ENCODE measurements at places on chromosomes 12 and 14.

DNA sequence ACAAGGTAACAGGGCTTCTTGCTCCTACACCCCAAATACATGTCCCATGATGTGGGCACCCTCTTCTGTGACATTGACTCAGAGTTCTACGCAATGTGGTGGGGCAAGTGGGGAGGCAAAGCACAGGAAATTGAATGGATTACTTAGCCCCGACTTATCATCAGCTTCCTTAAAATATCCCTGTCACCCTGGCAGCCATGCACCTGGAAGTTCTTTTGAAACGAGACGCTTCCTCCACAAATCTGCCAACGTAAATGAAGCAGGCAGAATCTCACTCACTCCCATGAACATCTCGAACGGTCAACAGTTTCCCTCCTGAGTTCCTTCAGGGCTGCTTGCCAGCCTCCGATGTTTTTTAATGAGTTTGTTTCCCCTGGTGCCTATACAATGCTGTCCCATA, 33.5 kb downstream of the RNFT2 start:
- DNase-seq, result no peak

GRCh38 chr14:58296726-58297125, 1.6 kb upstream of the ARID4A start:
- DNase-seq, result no peak

- DNase-seq, result no peak
These were observed 4.9 kb downstream of the PTGDR start for GRCh38 chr14:52272375-52272774.

DNA sequence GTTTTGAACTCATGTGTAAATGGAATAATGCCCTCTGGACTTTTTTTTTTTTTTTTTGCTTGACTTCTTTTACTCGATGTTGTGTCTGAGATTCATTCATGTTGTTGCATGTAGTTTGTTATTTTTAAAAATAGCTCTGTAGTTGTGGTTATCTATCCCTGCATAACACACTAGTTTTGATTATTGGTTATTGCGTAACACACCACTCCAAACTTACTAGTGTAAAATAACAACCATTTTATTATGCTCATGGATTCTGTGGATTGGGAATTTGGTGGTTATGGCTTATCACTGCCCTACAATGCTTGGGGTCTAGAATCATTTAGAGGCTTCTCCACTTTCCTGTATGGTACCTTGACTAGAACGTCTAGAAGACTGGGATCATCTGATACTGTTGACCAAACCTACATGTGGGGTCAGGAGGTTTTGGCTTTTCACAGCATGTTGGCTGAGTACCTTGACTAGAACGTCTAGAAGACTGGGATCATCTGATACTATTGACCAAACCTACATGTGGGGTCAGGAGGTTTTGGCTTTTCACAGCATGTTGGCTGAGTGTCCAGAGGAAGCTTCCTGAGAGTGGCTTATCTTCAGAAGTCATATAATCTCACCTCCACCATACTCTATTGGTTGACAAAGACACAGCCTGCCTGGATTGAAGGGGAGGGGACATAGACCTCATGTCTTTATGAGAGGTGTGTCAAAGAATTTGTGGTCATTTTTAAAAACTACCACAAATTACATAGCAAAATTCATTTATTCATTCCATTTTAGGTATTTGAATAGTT, 11.6 kb downstream of the VRK1 start:
- no peak for DNase-seq

- DNase-seq, result no peak
These were observed 2.5 kb downstream of the AQP5 start for GRCh38 chr12:49963976-49964815.

GRCh38 chr14:34347683-34348082, 114.4 kb downstream of the SPTSSA start:
- no peak for DNase-seq

- no peak for DNase-seq
These were observed 85.5 kb downstream of the SSPN start for GRCh38 chr12:26280869-26281268.

- no peak for DNase-seq
These were observed 162.7 kb downstream of the GRIP1 start for GRCh38 chr12:66516133-66516532.

DNA sequence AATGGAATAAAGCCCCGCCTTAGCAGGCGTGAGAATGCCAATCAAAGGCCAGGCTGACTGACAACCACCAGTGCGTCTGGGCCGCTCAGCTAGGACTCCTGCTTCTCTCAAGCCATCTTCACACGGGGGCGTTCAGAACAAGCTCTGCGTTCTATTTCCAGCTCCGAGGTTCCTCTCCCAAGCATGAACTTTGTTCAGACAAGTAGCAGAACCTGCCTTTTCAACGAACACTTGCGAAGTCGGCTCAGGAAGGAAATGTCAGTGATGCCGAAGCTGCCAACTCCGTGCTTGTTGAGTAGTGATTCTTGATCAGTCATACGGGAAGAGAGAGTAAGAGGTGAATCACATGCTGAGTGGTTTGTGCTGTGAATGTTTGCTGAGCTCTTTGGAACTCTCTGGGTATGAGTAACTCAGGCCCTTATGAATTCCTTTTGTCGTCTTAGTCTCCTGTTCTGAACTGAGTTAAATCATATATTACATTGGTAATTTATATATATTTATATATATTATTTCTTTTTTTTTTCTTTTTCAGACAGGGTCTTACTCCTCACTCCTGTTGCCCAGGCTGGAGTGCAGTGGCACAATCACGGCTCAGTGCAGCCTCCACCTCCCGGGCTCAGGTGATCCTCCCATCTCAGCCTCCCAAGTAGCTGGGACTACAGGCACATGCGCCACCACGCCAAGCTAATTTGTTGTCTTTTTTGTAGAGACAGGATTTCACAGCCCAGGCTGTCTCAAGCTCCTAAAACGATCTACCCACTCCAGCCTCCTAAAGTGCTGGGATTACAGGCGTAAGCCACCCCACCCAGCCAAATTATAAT, 29.4 kb upstream of the BCL7A start:
- DNase-seq, result no peak

GRCh38 chr14:60242429-60242828, 6.6 kb upstream of the PPM1A start:
- no peak for DNase-seq

- no peak for DNase-seq
These were observed 15.2 kb downstream of the NACA start for GRCh38 chr12:56709759-56710376.

DNA sequence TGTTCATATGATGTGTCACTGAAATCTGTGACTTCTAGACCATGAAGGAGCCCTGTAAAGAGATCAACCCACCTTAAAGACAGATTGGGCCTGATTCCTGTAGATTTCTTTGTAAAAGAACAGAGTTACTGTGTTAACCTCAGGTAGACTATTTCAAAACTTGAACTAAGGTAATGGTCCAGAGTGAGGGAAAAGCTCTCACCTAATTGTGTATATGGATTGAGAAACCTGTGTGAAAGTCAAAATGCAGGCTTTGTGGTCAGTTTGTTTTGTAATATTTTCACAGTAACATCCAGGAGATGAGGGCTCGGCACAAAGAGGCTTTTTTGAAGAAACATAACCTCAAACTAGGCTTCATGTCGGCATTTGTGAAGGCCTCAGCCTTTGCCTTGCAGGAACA, 16.4 kb downstream of the DLST start:
- no peak for DNase-seq

- no peak for DNase-seq
These were observed 15.5 kb downstream of the KIF21A start for GRCh38 chr12:39427360-39427808.

DNA sequence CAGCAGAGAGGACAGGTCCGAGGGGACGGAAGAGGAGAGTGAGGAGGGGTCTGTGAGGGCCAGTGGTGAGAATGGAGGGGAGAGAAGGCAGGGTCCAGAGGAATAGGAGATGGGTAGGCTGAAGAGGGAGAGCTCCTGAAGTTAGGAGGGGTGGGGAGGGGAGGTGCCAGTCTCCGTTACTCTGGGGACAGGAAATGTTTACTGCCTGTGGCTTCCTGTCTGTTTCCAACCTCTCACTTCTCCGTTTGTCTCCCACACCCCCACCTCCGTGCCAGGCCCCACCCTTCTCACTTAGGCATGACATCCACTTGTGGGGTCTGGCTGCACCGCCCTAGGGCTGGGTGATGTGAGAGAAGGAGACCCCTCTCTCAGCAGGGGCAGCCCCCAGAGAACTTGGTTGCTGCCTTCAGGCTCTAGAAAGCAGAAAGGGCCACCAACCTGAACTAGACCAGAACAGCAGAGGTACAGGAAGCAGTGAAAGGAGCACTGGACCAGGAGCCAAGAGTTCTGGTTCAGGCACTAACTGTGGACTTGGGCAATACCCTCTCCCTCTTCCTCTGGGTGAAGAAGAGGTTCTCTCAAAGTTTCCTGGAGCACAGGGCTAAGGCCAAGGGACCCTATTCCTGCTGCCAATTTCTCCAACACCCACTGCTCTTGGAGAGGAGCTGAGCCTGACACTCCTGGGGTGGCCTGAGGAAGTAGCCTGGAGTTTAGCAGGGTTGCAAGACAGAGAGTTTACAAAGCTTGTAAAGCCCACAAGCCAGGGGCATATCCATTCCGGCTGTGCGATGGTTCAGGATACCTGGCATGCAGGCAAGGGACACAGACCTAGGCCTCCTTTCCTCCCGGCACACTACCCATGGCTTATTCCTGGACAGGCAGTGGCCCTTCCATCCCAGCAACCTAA, 5.5 kb downstream of the ITGA5 start:
- DNase-seq, result no peak

GRCh38 chr14:104868060-104868740, 3.1 kb downstream of the CEP170B start:
- DNase-seq, result no peak

DNA sequence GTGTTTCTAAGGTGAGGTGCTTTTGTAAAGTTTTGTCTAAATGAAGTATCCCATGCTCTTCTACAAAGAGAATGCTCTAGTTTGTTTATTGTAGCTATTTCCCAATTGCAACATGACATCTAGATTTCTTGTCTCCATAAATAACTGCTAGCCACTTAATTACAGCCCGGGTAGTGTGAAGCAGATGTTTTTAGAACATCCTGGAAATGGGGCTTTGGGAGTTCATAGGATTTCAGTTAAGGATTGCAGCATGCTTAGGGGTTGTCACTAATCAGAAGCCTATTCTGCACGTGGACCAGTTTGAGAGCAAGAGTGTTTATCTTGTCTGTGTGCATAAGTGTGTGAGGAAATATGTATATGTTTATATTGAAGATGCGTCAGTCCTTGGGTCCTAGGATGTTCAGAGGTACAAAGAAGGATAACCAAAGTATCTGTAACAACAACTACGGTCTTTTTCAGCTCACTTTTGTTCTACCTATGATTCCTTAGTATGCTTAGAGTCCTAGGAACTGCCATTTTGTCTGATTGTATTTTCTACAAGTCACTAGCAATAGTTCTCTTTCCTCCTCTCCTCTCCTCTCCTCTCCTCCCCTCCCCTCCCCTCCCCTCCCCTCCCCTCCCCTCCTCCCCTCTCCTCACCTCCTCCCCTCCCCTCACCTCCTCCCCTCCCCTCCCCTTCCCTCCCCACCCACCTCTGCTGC, 135.3 kb downstream of the ACSS3 start:
- no peak for DNase-seq

DNA sequence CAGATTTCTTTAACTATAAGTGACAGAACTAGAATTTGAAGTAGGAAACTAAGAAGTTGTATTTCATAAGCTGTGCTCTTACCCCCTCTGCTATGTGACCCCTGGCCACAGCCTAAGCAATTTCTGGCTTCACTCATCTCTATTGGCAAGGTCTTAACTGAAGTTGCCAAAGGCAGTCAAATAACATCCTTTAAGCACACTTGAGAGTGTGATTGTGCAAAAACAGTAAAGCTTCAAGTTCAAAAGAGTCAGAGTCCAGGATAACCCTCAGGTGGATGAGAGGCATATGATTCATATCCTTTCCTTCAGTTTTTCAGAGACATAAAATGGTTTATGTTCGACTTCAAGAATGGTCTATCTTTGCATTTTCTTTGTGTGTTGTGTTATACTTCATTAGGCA, 45.2 kb downstream of the GRIP1 start:
- no peak for DNase-seq

- DNase-seq, result no peak
These were observed 16.9 kb downstream of the AMN start for GRCh38 chr14:102939329-102939728.

DNA sequence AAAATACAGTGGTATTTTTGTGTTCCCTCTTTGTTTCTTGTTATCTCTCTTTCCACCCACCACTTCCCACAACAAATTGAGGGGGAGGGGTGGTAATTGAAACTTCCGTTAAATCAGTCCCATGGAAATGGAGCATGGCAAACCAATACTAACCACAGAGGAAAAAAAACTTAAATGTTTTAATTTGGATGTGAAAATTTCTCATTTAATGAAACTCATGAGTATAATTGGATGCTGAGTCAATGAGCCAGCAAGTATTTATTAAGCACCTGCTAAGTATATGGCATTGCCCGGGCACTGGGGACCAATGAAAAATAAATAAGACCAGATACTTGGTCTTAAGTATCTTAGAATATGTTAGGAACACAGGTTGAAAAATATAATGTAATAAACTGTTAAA, 147.5 kb downstream of the KCNH5 start:
- no peak for DNase-seq

DNA sequence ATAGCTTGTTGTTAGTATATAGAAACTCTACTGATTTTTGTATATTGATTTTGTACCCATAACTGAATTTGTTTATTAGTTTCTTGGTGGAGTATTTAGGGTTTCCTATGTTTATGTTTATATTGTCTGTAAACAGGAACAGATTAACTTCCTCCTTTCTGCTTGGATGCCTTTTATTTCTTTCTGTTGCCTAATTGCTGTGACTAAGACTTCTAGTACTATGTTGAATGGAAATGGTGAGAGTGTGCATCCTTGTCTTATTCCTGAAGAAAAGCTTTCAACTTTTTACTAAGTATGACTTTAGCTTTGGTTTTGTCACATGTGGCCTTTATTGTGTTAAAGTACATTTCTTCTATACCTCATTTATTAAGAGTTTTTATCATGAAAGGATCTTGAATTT, 20.9 kb downstream of the FBXW8 start:
- no peak for DNase-seq

DNA sequence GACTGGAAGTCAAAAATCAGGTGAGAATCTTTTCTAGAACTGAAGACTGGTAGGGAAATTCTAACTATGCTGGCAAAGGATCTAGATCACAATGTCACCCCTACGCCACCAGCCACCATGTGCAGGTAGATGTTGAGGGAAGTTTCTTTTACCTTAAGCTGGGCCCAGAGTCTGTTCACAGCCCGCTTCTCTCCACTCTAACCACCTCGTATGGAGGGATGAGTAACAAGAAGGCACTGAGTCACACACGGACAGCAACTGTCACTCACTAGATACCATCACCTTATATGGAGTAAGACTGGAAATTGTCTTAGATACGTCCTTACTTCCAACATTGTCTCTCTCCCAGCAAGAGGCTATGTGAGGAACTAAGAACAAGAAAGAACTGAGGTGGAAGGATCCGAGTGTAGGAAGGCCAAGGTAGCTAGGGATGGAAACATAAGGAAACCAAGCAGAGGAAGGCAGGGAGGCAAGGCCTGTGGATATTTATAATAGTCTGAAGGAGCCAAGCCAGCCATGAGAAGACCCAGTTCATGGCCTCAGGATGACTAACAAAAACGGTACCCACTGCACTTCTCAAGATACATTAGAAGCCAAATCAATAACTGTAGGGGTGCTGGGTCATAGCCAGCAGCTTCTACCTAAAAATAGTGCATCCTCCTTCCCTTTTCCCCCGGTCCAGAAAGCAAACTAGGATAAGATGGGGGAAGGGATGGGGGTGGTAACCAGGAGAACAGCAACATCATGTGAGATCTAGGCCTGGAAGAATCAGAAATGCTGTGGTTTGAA, 15.5 kb downstream of the REM2 start:
- DNase-seq, result no peak

- DNase-seq, result no peak
These were observed 22.4 kb downstream of the DENND5B start for GRCh38 chr12:31568498-31568897.
